ENCODE measurements at places on chromosomes 7 and 10. TPM values are rescaled to one million over a fixed set of nuclear protein-coding genes. Genes with fewer than 3 reads are reported as not detected.

- DNase-seq: peak; percentile 49
Observed at GRCh38 chr7:116876664-116877442, 14.5 kb downstream of the CAPZA2 start.

DNA sequence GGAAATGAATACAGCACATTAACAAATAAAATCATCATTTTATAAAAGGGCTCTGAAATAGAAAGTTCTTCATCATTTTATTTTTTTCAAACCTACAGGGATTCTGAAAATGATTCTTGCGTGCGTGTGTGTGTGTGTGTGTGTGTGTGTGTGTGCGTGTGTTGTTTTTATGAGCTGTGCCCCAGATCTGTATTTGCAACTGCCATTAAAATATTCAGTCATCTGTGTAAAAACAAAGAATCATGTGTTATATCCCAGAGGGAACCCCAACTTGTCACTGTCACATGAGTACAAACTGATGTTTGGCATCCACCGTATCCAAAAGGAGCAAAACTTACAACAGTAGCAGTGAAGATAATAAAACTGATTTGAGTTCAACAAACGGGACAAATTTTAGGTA, 635.4 kb upstream of the PFKP start:
- DNase-seq: no peak

DNA sequence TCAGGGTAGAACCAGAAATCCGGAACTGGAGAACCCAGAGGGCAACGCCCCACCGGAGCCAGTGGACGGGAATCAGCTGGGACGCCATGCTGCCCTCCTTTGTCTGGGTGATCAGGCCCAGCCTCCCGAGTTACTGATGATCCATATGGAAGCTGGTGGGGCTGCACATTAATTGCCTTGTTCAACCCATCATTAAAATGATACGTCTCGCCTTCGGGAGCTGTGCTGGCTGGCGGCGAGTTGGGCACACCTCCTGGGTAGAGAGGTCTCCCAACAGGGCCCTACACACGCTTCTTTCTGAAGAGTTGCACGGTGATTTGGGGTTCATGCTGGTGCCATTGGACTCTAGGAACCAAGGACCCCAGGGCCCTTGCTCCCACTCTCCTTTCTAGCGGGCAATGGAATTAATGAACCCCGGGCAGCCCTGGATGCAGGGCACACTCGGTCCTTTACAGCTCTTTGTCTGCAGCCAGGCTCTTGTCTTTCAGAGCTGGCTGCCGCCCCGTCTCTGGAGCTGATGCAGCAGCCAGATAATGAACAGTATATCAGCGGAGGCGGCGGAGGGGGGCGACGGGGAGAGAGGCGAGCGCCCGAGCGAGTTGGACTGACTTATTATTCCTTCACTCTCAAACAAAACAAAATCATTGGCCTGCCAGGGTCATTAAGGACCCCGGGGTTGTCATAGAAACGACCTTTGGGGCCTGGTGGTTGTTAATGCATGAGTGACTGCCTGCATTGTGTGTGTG, 412.2 kb upstream of the ZMIZ1 start:
- DNase-seq: peak; percentile 35

DNA sequence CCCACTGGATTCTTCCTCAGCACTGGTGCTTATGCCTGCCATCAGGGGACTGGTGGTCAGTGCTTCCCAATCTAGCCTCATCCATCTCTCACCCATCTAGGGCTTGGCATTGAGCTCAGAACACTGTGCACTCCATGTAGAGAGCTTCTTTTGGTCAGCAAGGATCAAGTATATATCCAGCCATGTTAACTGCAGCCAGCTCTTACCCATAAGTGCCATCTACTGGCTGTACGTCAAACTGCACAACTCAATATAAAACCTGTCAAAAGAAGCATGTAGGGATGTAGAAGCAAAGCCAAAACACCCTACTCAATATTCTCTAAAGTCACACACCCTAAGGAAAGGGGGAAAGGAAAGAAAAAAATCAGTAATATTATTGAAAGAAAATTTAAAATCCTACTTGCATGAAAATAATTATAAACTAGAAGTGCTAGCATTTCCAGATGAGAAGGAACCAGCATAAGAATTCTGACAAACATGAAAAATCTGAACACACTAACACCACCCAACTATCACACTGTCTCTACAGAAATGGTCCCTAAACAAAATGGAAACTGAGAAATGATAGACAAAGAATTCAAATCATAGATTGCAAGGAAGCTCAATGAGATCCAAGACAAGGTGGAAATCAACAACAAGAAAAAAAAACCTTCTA, 531.1 kb upstream of the STEAP1 start:
- peak; percentile 76 for DNase-seq

- no peak for DNase-seq
Observed at GRCh38 chr10:14705548-14706230, 69.0 kb downstream of the FAM107B start.

NPTX2 gene
- total RNA-seq: 1.4 TPM

DNA sequence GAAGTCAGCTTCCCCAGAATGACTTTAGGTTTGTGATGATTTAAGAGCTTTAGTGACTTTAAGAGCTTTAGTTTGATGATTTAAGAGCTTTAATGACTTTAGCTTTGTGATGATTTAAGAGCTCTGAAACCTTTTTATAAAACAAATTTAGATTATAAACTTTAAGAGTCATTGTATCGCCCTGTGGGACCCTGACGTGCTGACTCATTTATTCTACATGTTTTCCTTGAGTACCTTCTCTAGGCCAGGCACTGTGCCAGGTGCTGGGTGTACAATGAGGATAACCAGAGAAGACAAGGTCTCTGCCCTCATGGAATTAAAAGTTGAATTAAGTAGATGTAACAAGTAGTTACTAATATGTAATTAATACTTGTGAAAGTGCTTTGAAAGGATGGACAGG, 45.4 kb downstream of the CNNM1 start:
- no peak for DNase-seq

GBX1 gene
- not detected for total RNA-seq

- no peak for DNase-seq
Observed at GRCh38 chr10:79188154-79188965, 119.6 kb downstream of the ZMIZ1 start.

GRCh38 chr7:116592445-116592844, 67.6 kb downstream of the CAV1 start:
- peak; percentile 48 for DNase-seq

GRCh38 chr7:30896783-30897637, 14.6 kb upstream of the AQP1 start:
- peak; percentile 45 for DNase-seq
